ENCODE measurements at places on chromosomes 13 and 19.
A peak's percentile ranks its signal among the peaks of the same experiment; 100 is the strongest.

GRCh38 chr13:99601535-99601934 is 100.3 kb downstream of the TM9SF2 start:
- no peak for DNase-seq

DNA sequence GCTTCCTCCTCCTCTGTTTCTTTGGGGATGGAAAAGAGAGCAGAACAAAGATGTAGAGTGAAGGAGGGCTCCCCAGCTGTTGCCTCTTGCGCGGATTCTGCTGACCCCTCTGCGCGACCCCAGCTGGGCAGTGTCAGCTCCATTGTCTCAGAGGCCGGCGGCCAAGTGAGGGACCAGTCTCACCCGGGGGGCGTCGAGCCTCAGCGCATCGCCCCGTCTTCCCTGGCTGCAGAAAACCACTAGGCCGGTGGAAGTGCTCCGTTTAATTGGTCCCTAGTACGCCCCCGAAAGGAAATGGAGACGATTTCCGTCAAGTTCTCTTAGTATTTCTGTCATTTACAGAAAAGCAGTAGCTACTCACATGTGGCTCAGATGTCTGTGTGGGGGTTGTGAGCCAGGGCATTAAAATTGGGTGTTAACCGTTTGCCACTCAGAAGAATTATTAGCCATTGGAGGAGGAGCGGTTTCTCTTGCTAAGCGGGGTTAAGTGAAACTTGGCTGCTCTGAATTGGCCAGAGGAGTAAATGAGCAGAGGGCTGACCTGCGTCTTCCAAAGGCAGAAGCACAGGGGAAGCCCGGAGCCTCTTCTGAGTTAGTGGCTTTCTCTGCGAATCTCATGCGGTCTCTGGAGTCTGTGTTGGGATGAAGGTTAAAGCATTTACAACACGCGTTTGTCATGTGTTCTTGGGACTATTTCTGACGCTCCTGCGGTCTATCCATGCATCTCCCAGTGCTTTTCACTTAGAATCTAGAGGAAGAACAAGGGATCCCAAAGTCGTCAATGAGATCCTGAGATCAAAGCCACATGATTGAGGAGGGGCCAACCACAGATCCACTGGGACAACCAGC is 132.8 kb upstream of the MYO16 start:
- no peak for DNase-seq

- no peak for DNase-seq
These were observed 635.1 kb upstream of the KLF12 start for GRCh38 chr13:74769333-74769732.

DNA sequence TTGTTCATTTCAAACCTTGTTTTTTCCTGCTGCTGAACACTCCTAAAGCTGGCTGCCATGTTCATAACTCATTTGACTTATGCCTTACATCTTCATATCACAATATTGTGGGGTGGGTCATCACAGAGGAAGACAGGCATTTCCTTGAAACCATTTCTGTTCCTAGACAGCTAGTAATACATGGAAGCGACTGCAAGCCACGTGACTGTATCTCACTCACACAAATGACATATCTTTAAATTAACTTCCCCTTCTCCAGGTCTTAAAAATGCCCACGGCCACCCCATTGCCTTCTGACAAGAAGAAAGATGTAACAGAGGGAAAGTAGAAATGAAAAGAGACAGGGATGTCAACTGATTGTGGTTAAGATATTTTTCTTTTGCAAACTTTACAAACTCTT is 236.8 kb downstream of the LMO7 start:
- no peak for DNase-seq

- no peak for DNase-seq
These were observed 2033.0 kb upstream of the PCDH20 start for GRCh38 chr13:63448692-63449091.

GRCh38 chr13:110696776-110697175 is 9.1 kb downstream of the CARS2 start:
- DNase-seq: no peak

DNA sequence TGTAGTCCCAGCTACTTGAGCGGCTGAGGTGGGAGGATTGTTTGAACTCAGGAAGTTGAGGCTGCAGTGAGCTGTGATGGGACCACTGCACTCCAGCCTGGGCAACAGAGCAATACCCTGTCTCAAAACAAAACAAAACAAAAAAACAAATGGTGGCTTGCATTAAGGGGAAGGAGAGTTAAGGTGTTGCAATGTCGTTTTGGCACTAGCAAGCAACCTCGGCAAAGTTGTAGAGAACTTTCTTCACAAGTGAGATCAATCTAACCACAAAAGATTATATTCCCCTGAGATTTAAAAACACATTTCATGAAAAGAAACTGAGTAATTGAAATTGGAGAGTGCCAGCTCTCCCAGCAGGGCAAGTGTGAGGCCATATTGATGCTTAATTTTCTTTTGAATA is 153.7 kb downstream of the KLF5 start:
- no peak for DNase-seq

DNA sequence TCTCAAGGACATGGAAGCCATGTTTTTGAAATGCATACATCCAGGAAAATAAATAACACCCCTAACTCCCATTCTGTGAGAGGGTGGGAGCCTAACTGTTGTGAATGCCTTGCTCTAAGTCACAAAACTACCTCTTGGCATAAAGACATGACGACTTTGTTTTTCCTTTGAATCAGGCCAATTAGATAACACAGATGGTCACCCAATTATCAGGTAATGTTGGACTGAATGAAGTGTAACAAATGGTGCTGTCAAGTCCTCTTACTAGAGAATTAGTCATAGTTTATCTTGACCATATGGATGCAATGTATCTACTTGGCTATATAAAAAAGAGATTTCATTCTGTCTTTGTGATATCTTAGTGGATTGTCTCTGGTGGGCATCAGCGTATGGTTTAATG is 553.6 kb upstream of the ATXN8OS start:
- no peak for DNase-seq

DNA sequence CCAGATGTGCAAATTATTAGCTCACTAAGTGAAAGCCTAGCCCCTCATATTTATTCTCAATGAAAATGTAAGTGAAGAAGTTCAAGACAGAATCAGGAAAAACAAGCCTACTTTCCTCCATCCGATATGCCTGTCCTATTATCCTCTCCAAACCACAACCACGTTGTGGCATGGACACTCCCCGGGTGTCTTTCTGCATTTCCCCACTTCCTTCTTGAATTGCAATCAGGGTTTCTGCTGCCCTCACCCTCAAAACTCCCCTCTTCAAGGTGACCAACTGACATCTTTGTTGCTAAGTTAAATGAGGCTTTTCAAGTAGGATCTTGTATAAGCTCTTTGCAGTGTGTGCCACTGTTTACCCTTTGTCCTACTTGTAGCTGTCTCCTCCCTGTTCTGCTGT is 11.8 kb downstream of the SLC25A30 start:
- no peak for DNase-seq

DNA sequence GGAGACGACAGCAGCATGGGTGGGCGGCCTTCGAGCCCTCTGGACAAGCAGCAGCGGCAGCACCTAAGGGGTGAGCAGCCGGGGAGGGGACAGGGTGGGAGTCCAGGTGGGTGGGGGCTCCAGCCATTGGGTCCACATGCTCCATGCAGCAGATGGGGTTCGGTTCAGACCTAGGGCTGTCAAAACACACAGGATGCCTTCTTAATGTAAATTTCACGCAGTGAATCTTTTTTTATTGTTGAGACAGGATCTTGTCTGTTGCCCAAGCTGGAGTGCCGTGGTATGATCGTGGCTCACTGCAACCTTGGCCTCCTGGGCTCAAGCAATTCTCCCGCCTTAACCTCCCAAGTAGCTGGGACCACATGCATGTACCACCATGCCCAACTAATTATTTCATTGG is 15.9 kb downstream of the PGLS start:
- DNase-seq: no peak

DNA sequence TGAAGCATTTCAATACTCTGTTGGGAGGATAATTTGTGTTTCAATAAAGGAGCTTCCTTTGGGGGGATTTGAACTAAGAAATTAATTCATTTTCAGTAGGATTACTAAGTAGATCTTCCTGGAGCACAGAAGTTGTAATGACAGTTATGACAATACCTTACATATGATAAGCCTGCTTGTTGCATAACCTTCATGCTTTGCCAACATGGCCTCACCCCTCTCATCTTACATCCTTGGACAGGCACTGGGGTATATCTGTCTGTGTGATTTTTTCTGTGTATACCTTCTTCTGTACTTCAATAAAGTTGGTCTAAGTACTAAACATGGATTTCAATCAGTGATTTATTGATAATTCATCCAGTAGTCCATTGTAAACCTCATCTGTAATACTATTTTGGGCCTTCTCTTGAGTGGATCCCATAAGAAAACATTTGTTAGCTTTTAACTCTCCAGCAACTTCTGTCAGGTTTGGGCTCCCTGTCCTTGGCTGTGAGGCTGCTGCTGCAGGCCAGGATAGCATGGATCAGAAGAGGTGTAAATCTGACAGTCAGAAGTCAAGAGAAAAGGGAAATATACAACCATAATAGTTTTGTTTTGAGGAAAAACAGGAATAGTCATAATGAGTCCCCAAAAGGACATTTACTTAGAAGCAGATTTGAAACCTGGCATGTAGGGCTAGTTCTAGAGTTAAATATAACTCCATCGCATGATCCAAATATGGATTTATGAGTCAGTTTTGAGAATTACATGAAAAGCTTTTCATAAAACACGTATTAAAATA is 422.2 kb downstream of the KLF5 start:
- DNase-seq: no peak

- DNase-seq: no peak
These were observed 34.5 kb upstream of the URAD start for GRCh38 chr13:28022848-28023518.

DNA sequence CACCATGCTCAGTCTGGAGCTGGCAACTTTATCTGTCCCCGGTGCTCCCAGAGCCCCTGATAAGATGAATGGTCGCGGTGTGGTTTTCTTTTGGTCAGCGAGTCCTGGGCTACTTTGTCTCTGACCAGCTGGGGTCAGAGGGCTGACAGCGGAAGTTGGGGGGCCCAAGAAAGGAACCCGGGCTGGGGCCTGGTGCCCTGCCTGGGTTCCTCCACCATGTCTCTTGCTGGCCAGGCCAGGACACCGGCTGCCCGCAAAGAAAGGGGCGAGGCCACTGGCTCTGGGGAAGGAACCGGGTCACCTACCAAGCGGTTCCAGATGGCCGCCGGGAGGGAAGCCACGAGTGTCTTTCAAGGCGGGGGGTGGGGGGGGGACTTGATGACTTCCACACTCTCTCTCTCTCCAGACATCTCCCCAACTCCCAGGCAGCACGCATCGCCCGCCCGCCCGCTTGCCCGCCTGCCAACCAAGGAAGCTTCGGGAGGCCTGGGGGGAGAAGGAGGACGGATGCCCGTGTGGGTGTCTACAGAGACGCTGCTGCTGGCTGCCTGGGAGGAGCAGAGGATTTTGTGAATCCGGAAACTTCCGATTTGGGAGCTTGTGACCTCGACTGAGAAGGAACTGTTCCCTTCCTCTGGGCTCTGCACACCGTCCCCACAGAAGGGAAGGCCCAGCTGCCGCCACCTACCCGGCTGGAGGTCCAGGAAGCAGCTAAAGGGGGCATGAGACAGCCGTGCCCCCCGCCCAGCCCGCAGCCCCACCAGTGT is 1.1 kb downstream of the PIP5K1C start:
- DNase-seq: no peak

DNA sequence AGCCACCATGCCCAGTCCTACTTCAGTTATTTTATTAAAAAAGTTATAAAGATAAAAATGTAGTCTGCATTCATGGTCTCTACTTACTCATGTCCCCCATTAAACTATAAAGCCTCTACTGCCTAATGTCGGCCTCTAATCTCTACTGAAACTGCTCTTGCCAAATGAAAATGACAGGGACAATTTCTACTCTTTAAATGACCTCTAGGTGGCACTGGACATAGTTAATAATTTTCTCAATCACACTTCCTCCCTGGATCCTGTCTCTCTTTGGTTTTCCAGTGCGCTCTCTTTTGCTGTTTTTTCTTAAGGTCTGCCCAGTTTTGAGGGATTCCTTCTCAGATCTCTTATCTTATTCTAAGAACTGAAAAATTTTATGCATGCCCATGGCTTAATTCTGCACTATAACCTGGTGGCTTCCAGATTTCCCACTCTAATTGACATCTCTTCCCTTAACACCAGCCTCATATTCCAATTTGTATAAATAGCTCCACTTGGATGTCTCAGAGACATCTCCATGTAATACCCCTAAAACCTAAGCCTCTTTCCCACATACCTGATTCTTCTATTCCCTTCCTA is 54.3 kb downstream of the MTMR6 start:
- DNase-seq: no peak

GRCh38 chr13:30376426-30377311 is 45.6 kb upstream of the UBE2L5 start:
- peak; percentile 14 for DNase-seq

- no peak for DNase-seq
These were observed 41.5 kb downstream of the PDS5B start for GRCh38 chr13:32627793-32628192.

DNA sequence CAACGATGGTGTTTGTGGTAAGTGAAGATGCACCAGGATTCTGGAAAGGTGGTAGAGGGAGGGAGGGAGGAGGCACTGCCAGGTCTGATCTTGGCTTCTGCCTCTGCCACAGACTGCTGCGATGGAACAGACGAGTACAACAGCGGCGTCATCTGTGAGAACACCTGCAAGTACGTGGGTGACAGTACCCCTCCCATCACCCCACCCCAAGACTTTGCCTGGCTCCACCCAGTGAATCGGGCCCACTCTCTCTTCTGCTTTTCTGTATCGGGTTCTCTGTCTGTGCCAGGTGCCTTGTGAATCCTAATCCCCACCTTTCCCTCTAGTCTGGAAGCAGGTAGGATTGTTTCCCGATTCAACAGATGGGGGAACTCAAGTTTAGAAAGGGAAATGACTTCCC is 2.5 kb downstream of the PRKCSH start:
- DNase-seq: no peak

GRCh38 chr13:112097770-112098169 is 30.8 kb downstream of the SOX1 start:
- no peak for DNase-seq

DNA sequence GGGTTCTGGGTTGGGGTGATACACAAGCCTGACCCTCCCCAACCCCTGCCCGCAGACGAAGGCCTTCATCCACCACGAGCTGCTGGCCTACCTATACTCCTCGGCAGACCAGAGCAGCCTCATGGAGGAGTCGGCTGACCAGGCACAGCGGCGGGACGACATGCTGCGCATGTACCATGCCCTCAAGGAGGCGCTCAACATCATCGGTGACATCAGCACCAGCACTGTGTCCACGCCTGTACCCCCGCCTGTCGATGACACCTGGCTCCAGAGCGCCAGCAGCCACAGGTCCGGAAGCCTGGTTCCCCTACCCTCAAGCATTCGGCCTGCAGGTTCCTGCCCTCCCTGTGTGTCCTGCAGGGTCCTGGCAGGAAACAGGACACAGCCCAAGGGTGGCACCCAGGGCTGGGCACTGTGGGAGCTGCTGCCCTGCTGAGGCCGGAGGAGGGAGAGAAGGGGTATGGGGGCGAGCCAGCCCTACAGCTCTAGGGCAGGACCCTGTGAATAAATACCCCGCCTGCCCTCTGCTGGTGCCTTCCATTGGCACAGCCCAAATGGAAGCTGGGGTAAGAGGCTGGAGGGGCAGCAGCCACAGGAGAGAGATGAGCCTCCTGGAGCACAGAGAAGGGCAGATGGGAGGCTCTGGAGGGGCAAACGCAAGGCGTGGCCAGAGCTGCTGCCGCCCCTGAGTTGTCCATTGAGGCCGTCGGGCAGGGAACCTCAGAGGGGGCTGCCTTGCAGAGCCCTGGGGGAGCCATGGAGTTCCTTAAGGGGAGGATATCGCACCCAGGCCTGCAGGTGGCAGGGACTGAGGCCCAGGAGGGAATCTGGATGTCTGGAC is 6.8 kb downstream of the TMED1 start:
- DNase-seq: no peak

- no peak for DNase-seq
These were observed 31.9 kb upstream of the LILRA2 start for GRCh38 chr19:54541712-54542111.

GRCh38 chr19:15466851-15467733 is 2.7 kb upstream of the RASAL3 start:
- no peak for DNase-seq
